ENCODE measurements at places on chromosomes 4 and X. TPM values are rescaled to one million over a fixed set of nuclear protein-coding genes. Genes with fewer than 3 reads are reported as not detected.

DNA sequence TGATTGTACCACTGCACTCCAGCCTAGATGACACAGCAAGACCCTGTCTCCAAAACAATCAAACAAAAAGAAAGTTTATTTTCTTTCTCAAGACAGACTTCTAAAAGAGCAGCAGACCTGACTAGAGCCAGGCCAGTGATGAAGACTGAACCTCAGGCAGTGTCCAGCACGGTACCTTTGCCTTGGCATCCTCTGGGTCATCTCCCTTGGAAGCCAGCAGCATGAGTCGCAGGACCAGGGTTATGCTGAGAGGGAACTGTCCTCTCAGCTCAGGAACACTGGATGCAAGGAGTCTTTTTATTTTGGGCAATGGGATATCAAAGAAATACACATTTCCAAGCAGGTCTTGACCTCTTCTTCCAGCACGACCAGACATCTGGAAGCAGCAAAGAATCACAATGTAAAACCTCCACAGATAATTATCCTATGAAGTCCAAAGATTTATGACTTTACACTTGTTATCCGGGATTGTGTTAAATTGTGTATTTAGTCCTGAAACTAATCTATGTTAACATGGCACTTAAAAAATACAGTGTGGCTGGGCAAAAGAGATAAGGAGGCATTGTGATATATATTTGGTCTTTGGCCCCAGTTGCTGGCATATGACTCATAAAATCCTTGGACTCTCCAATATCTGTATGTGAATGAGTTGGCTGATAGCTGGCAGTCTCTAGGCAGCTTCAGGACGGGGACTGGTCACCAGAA lies 66.0 kb upstream of the DDX60 start:
- H3K36me3 ChIP-seq = peaks cover 32% of the 10 kb centered on the region
- no peak for DNase-seq
- no peaks in the 10 kb centered on the region for H3K4me1 ChIP-seq
- H3K4me3 ChIP-seq = no peak overlapping the region
- H3K27me3 ChIP-seq = no peaks in the 10 kb centered on the region

- H3K4me1 ChIP-seq = no peaks in the 10 kb centered on the region
- DNase-seq = no peak
- no peaks in the 10 kb centered on the region for H3K36me3 ChIP-seq
- H3K4me3 ChIP-seq = no peak overlapping the region
These were observed 338.3 kb upstream of the TEX13C start for GRCh38 chrX:124981420-124981819.

DNA sequence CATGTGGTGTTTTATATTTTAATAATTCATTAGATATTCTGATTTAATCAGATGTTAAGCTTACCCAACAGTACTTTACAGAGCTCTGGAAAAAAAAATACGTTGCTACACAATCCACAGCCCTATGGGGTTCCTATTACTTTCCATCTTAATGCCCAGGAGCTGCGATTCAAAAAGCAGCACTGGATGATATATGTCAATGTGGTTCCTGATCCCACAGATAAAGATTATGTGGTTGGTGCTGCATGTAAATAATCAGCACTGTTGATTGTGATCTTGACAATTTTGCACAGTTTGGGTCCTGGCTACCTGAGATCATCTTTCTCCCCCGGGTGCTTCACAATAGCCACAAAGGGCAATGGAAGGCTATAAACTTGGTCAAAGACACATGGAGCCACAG lies 72.7 kb upstream of the DCLK2 start:
- H3K36me3 ChIP-seq = no peaks in the 10 kb centered on the region
- H3K27me3 ChIP-seq = no peaks in the 10 kb centered on the region
- H3K4me1 ChIP-seq = peaks cover 74% of the 10 kb centered on the region
- DNase-seq = no peak

Gene TCEANC
- 8.2 TPM for total RNA-seq

Gene SHOX
- 0.41 TPM for total RNA-seq

Gene SAP30
- 61.4 TPM for total RNA-seq

DNA sequence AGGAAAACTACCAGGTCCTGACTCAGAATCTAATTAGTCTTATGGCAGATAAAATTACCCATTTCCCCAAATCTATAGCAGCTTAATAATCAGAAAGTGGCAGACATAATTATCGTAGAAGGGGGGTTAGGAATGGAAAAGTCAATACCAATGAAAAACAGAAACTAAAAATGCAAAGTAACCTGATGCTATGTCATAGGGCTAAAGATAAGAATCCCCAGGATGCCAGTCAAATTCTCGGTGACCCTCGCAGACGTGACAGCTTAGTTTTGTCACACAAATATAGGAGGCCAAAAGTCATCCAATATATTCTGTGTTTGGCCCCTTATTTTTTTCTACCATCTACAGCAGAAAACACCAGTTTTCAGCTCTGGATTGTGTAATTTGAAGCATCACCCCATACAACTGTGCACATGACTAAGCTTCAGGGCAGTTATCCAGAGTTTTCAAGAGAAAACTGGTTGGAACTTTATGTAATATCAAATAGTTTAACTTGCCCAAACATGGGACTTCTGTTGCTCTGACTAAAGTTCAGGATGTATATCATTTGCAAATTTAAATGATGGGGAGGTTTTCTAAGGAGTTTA lies 30.9 kb downstream of the RASSF6 start:
- H3K27ac ChIP-seq = no peak overlapping the region
- H3K4me3 ChIP-seq = no peak overlapping the region
- H3K27me3 ChIP-seq = no peaks in the 10 kb centered on the region
- no peaks in the 10 kb centered on the region for H3K4me1 ChIP-seq
- H3K36me3 ChIP-seq = no peaks in the 10 kb centered on the region
- no peak for DNase-seq

Data from sigmoid colon (tissue), 7 donors.